AG09319 (cell line): ENCODE measurements at places on chromosomes 7 and 10.

DNA sequence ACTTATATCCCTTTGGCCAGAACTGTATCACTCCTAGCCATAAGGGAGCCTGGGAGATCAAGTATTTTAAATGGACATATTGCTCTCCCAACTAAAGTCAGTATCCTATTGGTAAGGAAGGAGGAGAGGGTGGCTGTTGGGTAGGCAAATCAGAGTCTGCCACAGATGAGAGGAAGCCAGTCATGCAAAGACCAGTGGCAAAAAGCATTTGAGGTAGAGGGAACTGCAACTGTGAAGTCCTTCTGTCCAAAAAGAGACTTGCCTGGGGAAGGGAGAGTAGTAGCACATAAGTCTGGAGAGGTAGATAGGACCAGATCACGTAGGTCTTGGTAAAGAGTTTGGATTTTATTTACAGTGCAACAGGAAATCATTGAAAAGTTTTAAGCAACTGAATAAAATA is 8.8 kb upstream of the CCNJ start:
- no peak for DNase-seq

- no peak for DNase-seq
Observed at GRCh38 chr10:78202386-78202785, 168.7 kb downstream of the RPS24 start.

DNA sequence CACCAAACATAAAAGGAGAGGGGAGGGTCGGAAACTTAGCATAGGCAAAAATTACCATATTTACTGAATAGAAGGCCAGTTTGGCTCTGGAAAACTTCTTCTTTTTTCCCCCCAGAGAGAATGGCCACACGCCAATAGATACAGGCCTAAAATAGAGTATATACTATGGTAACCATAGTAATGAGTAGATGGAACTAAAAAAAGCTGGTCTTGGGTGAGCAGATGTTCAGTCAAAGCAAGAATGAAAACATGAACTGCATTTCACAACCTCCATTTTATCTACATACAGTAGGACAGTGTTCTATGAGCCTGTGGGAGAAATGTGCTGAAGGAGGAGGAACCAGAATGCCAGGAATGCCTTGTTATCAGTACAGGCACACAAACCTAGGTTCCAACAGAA is 141.7 kb upstream of the SEMA3A start:
- no peak for DNase-seq

DNA sequence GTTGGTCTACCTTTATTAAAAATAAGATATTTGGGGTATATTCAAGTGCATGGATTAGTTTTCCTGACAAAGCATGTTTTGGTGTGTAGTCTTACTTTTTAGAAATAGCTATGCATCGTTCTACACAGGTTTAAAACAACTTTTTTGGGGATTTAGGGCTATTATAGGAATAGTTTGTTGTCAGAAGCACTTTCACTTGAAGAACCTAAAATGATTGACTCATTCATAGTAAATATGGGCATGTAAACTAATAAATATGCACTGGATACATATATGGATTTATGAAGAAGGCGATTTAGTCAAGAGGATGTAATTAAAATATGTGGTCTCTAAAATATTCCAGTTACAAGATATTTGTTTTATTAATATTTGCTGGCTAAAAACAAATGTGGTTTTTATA is 2.0 kb downstream of the ARL4A start:
- no peak for DNase-seq

GRCh38 chr7:103902917-103903316 is 86.5 kb downstream of the RELN start:
- DNase-seq, result no peak

DNA sequence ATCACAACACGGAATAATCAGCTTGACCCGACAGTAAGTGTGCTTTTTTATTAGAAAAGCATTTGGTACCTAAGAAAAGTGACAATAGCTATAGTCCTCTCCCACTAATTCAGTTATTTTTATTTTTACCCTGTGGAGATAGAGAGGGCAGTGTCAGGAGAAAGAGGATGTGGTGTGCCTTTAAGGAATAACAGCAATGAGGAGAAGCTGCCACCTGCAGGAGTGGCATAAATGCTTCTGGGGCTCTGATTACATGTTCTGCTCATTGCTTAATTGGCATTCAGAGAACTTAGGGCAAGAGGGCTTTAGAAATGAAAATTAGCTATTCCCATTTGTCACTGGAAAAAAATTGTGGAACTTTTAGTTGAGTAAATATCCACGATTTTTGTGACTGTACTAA is 60.1 kb downstream of the DENND11 start:
- no peak for DNase-seq

DNA sequence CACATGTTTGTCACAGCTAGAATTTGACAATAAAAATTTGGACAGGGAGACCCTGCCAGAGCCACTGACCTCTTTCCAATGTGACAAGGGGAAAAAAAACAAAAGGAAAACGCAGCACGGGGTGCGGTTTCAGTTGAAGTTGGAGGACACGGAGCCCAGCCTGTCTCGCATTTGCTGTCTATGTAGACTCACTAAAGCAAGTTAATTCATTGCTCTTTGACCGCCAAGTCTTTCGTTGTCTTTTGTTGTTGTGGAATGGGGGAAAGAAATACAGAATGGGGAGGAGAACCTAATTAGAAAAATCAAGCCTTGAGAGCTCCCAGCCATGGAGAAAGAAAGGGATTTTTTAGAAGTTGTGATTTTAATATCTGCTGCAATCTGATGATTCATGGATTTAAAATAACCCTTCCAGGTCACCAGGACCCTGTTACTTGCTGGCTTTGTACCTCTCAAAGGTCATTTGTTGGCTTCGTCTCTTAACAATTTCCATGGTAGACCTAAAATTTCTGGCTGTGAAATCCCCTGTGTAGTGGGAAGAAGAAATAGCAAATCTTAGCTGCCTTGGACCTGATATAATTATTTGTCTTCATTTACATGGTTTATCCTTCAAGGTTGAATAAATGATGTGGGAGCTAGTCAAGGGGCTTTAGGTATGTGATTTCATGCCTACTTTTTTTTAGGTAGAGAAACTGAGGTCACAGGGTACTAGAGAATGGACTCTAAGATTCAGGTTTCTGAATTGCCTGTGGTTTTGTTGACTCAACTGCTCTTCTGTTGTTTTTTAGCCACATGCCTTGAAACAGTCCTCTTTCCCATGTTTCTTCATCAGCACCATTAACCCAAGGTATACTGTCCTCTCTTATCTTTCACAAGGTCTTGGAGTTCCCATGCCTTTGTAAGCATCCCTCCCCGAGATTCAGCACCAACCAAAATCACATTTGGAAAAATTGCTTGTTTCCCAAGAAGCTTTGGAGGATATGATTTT is 78.7 kb downstream of the TCF7L2 start:
- no peak for DNase-seq
